ENCODE measurements at places on chromosomes 12 and 14.

DNA sequence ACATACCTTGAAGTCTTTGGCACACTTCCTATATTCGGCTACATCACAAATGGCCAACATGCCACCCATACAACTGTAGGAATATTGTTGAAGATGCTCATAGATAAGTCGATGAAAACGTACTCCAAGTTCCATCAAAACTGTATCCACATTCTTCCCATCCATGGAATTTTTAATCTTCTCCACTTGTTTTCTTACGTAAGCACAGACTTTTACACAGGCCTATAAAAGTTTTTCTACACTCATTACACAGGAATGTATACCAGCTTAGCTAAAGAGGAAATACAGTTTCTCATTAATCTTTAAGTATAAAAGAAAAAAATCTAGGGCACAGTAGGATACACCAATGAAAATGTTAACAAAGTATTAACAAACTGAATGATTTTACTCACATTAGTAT is 59.1 kb downstream of the EXOC5 start:
- H3K4me1 ChIP-seq, result no peaks in the 10 kb centered on the region
- H3K36me3 ChIP-seq, result peaks cover 2% of the 10 kb centered on the region
- DNase-seq, result no peak
- no peaks in the 10 kb centered on the region for H3K27me3 ChIP-seq
- H3K27ac ChIP-seq, result no peak overlapping the region
- H3K4me3 ChIP-seq, result no peak overlapping the region

DNA sequence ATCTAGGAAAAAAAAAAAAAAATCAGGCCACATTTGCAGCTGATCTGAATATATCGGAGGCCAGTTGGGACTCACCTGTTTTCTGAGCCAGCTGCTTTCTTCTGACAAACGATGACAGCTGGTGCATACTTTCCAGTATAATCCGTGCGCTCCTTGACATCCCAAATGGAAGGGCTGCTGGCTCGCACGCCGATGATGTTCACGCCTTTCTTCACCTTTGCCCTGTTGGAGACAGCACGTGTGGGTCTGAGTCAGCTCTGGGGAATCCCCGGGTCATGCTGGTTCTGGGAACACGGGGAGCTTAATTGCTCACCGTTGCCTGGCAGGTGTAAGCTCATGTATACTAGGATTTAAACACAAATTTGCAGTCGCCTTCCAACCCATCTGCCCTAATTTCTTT is 372.8 kb downstream of the TMEM132D start:
- no peaks in the 10 kb centered on the region for H3K4me1 ChIP-seq
- no peak for DNase-seq
- no peaks in the 10 kb centered on the region for H3K36me3 ChIP-seq
- H3K27me3 ChIP-seq, result no peaks in the 10 kb centered on the region
- no peak overlapping the region for H3K4me3 ChIP-seq
- no peak overlapping the region for H3K27ac ChIP-seq

DNA sequence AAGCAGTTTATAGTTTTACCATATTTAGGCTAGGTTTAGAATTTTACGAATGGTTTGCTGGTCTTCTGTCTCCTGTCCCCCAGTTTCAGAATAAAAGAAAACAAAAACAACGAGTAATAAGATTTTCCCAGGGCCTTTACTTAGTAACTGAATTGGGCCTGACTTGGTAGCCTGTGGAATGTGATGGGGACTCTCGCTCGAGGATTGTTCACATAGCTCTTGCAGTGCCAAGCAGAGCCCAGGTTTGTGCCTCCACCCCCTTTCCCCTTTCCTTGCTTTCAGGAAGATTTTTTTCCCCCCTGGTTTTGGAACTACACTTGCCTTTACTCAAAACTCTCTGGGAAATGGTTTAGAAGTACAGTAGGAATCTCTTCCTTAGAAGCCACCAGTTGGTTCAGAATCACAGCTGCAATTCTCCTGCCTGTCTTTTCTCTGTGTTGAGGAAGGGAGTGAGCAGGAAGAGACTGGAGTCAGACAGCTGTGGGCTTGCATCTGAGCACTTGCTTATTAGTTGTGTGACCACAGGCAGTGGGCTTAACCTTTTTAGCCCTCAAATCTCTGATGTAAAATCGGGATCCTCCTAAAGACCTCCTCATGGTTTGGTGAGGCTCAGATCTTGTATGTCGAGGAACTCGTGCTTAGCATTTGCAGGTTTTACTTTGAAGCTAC is 501.2 kb downstream of the PCNX1 start:
- H3K27me3 ChIP-seq, result no peaks in the 10 kb centered on the region
- no peak for DNase-seq
- H3K27ac ChIP-seq, result no peak overlapping the region
- no peaks in the 10 kb centered on the region for H3K36me3 ChIP-seq
- H3K4me3 ChIP-seq, result no peak overlapping the region

GRCh38 chr12:124883263-124884130 is 19.8 kb upstream of the SCARB1 start:
- H3K27me3 ChIP-seq, result no peaks in the 10 kb centered on the region
- no peak for DNase-seq
- H3K27ac ChIP-seq, result no peak overlapping the region
- peaks cover 6% of the 10 kb centered on the region for H3K4me1 ChIP-seq
- H3K4me3 ChIP-seq, result no peak overlapping the region
